ENCODE measurements at places on chromosomes 13 and 19. TPM values are rescaled to one million over a fixed set of nuclear protein-coding genes. Genes with fewer than 3 reads are reported as not detected.

Gene ERFL
- total RNA-seq: not detected

Gene XPO4
- total RNA-seq: 22.5 TPM

Gene LGALS7B
- total RNA-seq: not detected

Gene C1QTNF9B
- not detected for total RNA-seq

Gene SSC5D
- total RNA-seq: 1.3 TPM

DNA sequence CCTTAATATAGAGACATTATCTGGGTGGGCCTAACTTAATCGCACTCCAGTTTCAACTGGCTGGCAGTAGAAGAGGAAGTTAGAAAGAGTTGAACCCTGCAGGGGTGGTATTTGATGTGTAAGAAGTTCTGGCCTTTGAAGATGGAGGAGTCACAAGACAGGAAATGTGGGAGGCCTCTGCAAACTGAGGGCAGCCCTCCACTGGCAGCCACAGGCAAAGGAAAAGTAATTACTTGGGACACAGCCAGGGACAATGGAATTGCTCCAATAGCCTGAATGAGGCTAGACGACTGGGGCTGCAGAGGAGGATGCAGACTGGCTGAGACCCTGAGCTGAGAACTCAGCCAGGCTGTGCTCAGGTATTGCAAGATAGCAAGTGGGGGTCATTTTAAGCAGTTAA is 703.3 kb upstream of the ARGLU1 start:
- no peaks in the 10 kb centered on the region for H3K27me3 ChIP-seq
- peaks cover 14% of the 10 kb centered on the region for H3K4me1 ChIP-seq
- H3K4me3 ChIP-seq: no peak overlapping the region

DNA sequence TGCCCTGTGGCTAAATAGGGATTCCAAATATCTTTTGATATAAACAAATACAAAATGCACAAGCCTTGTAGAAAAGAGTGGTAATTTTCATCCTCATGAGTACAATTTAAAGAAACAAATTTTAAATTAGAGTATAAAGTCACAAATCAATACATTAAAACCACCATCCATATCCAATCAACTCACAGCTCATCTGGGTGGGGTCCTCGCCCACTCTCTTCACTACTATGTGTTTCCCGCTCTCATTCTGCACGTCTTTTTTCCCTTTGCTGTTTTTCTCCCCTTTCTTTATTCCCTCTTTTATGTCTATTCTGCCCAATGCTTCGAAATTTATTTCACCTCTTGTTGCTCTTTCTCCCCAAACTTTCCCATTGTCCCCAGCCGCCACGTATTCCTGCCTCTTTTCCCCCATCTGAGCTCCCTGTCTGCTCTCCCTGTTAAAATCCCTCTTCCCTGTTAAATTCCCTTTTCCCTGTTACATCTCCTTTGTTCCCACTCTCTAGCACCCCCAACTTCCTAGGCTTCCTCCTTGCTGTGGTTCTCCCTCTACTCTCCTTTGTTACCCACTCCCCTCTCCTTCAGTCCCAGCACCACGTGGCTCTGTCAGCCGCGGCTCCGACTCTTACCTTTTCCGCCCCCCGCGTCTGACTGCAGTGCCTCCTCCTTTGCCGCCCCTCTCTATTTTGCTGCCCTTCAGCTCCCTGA is 1.3 kb downstream of the ZNF616 start:
- H3K27me3 ChIP-seq: no peaks in the 10 kb centered on the region
- H3K27ac ChIP-seq: no peak overlapping the region
- no peak for DNase-seq
- H3K4me3 ChIP-seq: peak overlapping the region; percentile 88
- H3K36me3 ChIP-seq: no peaks in the 10 kb centered on the region

DNA sequence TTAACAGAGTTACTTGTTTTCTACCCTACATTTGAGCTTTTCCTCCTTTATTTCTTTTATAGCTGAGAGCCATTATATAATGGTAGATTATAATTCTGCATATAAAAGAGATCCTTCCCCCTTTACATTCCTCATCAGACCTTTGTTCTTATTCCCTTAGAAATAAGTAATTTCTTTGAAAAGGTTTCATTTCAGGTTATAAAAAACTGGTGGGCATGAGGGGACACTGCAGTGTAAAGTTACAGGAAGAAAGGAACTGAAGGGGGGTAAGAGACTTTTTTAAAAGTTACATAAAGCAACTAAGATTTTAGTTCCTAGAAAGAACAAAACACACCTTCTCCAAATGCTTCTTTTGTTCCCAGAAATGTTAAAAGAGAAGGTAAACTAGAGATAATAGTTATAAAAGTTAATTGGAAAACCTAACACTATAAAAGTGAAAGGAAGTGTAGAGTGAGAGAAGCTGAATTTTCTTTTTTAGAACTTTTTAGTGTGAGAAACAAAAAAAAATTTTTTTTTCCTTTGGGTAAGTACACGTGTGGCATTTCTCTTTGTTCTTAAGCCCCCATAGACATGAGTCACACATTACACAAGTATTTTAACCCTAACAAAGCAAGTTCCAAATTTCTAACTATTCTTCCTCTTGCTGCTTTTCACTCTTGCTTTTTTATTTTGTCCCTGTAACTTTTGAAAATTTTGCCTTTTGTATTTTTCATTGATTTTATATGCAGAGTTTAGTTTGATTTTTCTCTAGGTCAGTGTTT is 106.4 kb upstream of the MLNR start:
- no peaks in the 10 kb centered on the region for H3K27me3 ChIP-seq
- peak; percentile 59 for DNase-seq
- H3K4me1 ChIP-seq: peaks cover 30% of the 10 kb centered on the region
- H3K4me3 ChIP-seq: peak overlapping the region; percentile 14

DNA sequence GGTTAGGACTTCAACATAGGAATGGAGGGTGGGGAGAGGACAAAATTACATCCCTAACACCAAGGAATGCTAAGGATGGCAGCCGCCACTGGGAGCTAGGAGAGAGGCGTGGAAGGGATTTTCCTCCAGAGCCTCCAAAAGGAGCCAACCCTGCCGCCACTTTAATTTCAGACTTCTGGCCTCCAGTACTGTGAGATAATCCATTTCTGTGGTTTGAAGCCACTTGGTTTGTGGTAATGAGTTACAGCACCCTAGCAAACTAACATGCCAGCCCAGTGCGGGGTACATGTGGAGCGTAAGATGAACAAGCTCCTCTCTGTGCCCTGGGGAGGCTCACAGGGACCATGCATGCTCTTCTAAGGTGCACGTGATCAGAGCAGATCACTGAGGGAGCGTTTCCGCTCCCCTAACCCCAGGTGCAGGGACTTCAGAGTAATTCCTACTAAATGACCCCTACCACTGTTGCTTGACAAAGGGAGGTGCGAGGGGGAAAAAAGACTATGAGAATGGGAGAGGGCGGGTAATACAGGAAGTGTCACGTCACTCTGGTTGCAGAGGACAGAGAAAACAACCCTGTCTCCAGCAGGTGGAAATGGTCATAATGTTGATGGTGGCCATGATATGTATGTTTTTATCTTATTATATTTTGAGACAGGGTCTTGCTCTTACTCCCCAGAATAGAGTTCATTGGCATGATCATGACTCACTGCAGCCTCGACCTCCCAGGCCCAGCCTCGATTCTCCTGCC is 12.0 kb downstream of the FPR1 start:
- DNase-seq: no peak
- no peaks in the 10 kb centered on the region for H3K4me1 ChIP-seq
- H3K36me3 ChIP-seq: no peaks in the 10 kb centered on the region
- no peaks in the 10 kb centered on the region for H3K27me3 ChIP-seq
- H3K27ac ChIP-seq: no peak overlapping the region
- no peak overlapping the region for H3K4me3 ChIP-seq

DNA sequence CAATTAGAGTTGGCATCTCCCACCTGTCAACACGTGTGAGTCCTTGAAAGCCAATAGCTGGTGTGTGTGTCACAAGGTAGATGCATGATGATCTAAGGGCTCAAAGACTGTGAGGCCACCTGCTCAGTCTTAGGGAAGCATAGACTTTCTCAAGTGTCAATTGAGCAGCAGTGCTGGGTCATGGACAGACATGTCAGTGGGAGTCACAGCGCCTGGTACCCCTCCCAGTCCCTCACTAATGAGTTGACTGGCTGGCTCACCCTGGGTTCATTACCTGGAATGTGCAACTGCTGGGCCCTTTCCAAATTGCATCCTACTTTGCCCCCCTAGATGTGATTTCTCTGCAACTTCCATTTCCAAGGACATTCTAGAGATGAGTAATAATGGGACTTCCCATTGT is 9.1 kb upstream of the PSG6 start:
- H3K4me3 ChIP-seq: no peak overlapping the region
- no peak overlapping the region for H3K27ac ChIP-seq
- H3K36me3 ChIP-seq: no peaks in the 10 kb centered on the region
- H3K4me1 ChIP-seq: no peaks in the 10 kb centered on the region
- H3K27me3 ChIP-seq: no peaks in the 10 kb centered on the region

DNA sequence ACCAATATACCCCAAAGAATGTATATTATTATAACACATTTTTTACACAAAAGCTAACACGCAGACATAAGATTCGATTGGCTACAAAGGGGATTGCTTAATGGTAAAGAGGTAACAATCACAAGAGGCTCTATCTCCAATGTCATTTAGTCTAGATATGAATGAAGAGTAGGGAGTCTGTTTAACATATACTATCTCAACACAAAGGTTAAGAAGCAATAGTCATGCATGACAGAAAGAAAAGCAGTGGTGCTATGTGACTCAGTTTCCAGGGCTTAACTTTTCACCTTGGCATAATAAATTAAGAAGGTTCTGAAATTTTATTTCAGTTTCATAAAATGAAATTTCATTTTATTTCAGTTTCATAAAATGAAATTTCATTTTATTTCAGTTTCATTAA is 33.3 kb downstream of the UFM1 start:
- no peak overlapping the region for H3K4me3 ChIP-seq
- no peaks in the 10 kb centered on the region for H3K36me3 ChIP-seq
- DNase-seq: no peak
- H3K27ac ChIP-seq: no peak overlapping the region

DNA sequence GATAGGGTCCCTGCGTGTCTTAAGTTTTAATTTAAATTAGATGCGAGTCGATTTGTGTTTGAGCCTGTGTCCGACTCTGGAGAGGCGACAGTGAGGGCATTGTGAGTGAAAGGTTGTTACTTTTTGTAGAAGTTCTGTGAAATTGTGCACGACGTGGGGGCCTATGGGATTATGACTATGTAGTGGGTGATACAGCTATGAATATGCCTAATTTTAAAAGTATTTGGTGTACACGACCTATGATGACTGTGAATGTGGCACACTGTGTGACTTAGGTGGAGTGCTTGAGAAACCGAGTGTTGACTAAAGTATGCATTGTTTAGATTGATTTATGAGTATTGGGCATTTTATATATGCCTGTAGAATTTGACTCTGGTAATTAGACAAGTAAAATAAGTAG is 646 bp downstream of the ZNF567 start:
- no peak for DNase-seq
- H3K4me3 ChIP-seq: peak overlapping the region; percentile 10
- peaks cover 5% of the 10 kb centered on the region for H3K36me3 ChIP-seq

DNA sequence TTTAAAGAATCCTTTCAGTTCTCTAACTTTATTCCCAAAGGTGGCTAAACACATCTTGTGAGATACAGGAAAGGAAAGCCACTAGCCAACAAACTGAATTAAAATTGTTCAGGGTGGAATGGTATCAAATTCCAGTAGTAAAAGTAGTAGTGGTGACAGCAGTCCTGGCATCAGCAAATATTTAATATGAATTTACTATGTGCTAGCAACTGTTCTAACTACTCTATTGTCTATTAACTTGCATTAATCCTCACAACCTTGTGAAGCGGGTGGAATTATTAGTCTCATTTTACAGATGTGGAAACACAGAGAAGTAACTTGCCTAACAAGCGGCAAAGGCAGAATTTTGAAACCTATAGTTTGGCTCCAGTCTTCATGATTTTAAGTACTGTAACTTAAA is 130.1 kb downstream of the KLF12 start:
- no peaks in the 10 kb centered on the region for H3K27me3 ChIP-seq
- H3K27ac ChIP-seq: no peak overlapping the region
- H3K4me1 ChIP-seq: no peaks in the 10 kb centered on the region

DNA sequence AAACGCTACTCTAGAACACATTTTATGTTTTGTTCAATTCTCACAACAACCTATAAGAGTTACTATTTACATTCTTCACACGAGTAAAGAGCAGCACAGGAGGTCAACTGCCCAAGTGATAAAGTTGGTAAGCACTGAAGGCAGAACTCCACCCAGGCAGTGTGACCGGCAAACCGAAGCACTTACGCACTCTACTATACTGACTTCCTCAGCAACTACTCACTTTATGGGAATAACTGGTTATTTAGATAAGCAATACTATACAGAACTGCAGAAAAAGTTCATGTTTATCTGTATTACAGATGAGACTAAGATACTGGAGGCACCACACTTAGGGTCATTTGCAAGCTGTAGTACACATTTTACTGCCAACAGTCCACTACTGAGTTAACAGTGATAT is 28.8 kb downstream of the FOXO1 start:
- H3K4me1 ChIP-seq: peaks cover 29% of the 10 kb centered on the region
- peak; percentile 45 for DNase-seq
- no peak overlapping the region for H3K27ac ChIP-seq
- H3K4me3 ChIP-seq: no peak overlapping the region
- H3K36me3 ChIP-seq: no peaks in the 10 kb centered on the region

GRCh38 chr19:45419396-45419795 is 4.3 kb downstream of the ERCC1 start:
- no peak for DNase-seq
- no peak overlapping the region for H3K27ac ChIP-seq
- peaks cover 4% of the 10 kb centered on the region for H3K36me3 ChIP-seq
- H3K4me1 ChIP-seq: peaks cover 17% of the 10 kb centered on the region

GRCh38 chr13:105616333-105617075 is 919.0 kb downstream of the EFNB2 start:
- no peak overlapping the region for H3K27ac ChIP-seq
- H3K27me3 ChIP-seq: no peaks in the 10 kb centered on the region
- H3K4me3 ChIP-seq: no peak overlapping the region
- peak; percentile 6 for DNase-seq
- no peaks in the 10 kb centered on the region for H3K4me1 ChIP-seq
